BE2C (cell line): ENCODE measurements at places on chromosomes 2 and 18.
A peak's percentile ranks its signal among the peaks of the same experiment; 100 is the strongest.

DNA sequence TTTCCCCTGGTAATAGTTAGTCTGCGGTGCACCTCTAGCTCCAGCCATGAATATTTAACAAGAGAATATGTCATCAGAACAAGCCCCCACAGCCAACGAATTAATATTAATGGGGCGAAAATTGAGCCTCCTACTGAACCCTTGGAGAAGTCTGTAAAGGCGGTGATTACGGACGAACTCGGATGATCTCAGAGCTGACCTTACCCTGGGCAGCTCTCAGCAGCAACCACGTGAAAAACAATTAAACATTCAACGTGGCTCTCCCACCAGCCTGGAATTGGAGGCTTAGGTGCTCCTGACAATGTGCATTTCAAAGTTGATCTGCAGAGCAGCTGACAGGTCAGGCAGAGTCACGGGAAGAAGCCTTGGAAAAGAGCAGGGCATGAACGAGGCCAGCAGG lies 407.6 kb upstream of the MYT1L start:
- DNase-seq, result no peak

DNA sequence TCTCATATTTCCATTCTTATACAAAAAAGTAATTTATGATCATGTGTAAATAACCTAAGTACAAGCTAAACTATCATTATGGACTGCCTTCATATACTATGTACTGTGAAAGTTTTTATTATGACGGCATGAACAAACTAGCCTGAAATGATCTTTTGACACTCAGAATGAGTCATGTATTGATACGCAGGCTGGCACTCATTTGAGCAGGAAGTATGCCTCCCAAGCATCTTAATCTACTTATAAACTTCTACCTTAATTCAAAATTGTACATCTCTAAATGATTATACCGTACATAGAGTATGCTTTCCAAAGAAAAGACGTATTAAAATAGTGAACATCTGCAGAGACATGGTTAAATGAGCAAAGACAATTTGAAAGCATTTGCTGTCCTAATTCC lies 207.1 kb upstream of the SPOPL start:
- no peak for DNase-seq

GRCh38 chr2:24620936-24621335 lies 129.9 kb downstream of the NCOA1 start:
- no peak for DNase-seq

- DNase-seq, result no peak
Observed at GRCh38 chr2:23009545-23010149, 375.3 kb upstream of the KLHL29 start.

GRCh38 chr2:239344857-239345216 lies 56.0 kb downstream of the HDAC4 start:
- DNase-seq, result peak; percentile 39

DNA sequence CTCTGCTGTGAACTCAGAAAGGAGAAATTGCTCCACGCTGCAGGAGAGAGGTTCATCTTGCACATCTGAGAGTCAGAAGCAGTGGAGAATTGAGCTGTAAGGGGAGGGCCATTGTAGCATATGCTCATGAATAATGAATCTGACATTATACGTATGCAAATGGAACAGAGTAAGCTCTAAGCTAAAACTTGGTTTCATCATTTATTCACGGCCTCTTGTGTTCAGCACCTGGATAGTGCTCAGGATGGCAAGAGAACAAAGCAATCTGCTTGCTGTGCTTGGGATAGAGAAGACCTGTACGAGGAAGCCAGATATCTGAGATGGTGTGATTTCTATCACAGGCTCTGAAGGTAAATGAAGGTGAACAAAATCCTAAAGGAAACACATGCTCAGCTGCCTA lies 87.9 kb upstream of the GCFC2 start:
- DNase-seq, result no peak

DNA sequence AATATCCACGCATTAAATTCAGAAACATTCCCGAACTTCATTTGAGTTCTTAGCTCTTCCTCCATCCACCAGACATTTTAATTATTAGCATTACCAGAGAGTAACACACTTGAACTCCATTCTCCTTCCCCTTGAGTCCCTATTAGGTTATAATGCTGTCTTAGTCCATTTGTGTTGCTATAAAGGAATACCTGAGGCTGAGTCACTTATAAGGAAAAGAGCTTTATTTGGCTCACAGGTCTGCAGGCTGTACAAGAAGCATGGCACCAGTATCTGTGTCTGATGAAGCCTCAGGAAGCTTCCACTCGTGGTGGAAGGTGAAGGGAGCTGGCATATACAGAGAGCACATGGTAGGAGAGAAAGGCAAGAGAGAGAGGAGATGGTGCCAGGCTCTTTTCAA lies 25.4 kb downstream of the TBC1D8 start:
- DNase-seq, result no peak

GRCh38 chr2:30040147-30040546 lies 106.7 kb upstream of the YPEL5 start:
- no peak for DNase-seq
